Foreskin keratinocyte (primary cell): ENCODE measurements at places on chromosomes 12 and 14. TPM values are rescaled to one million over a fixed set of nuclear protein-coding genes. Genes with fewer than 3 reads are reported as not detected.

GRCh38 chr12:42631513-42631912 is 42.0 kb upstream of the PRICKLE1 start:
- DNase-seq: no peak

GRCh38 chr12:12612358-12612757 is 682 bp downstream of the CREBL2 start:
- DNase-seq: peak; percentile 45

DNA sequence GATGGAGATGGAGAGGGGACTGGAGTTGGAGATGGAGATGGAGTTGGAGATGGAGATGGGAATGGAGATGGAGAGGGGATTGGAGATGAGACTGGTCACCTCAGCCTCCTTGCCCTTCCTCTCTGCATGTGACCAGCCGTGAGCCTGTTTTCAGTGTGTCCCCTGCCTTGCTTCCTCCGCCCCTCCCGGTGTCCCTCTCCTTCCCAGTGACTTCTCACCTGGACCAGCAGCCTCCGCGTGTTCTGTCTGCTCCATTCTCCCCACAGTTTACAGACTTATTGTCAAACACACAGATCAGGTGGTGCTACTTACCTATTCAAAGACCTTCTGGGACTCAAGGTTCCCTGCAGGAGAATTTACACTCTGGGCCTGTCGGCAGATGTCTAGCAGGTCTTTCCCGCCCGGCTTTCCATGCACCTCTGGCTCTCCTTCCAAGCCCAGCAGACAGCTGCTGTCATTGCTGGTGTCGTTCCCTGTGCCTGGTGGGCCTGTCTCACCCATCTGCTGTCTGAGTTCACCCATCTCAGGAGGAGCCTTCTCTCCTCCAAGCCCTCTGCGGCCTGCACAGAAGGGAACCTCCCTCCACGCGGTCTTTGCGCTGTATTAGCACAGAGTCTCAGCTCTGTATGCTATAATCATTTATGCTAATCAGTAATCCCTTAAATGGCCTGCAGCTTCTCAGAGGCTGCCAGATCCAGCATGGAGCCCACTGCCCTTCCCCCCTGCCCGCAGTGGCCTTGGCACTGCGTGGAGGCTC is 62.1 kb downstream of the ADGRD1 start:
- DNase-seq: no peak

DNA sequence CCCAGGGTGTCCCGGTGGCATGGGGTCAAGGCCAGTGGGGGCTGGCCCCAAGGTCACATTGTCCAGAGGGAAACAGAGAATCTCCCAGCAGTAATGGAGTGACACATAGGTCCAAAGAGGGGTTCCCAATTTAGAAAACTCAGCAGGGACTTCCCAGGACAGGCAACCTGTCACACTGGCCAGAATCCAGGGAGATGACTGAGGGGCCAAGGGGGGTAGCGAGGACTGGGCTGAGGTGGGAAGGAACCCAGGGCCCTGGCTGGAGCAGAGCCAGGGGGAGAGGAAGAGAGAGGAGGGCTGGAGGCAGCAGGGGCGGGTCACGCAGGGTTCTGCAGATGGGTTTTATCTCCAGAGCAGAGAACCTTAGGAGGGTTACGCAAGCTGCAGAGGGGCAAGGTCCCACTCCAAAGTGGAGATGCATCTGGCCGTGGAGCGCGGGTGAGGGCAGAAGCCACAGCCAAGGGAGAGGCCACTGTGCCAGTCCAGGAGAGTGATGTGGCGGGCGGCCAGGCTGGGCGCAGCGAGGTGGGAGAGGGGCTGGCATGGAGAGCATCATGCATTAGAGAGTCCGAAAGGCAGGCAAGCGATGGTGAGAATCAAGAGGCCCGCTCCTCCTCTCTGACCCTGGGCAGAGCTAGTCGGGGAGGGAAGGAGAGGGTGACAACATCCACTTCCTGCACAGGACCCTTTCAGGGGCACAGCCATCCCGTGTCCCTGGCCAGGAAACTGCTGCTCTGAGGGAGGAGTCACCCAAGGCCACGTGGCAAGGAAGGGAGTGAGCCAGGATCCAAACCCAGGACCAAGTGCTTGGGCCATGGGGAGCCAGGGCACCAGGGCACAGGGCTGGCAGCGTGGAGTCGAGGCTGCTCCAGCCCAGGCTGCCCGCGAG is 29.0 kb downstream of the NCOR2 start:
- DNase-seq: no peak

- no peak for DNase-seq
These were observed 8.1 kb downstream of the PTPN6 start for GRCh38 chr12:6959058-6959804.

- peak; percentile 61 for DNase-seq
These were observed 13.2 kb downstream of the PLBD1 start for GRCh38 chr12:14554281-14555007.

DNA sequence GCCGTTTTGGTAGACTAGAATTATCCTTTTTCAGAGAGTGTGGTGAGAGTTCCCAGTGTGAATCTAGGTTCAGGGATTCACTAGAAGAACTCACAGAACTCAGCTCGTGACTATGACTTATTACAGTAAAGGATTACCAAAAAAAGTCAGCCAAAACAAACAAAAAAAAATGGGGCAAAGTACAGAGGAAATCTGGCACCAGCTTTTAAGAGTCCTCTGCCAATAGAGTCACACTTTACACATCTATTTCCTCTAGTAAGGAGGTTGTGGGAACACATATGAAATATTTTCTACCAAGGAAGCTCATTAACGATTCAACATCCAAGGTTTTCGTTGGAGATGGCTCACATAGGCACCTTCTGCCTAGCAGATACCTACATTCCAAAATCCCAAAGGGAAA is 28.2 kb downstream of the TSPAN19 start:
- DNase-seq: no peak

DNA sequence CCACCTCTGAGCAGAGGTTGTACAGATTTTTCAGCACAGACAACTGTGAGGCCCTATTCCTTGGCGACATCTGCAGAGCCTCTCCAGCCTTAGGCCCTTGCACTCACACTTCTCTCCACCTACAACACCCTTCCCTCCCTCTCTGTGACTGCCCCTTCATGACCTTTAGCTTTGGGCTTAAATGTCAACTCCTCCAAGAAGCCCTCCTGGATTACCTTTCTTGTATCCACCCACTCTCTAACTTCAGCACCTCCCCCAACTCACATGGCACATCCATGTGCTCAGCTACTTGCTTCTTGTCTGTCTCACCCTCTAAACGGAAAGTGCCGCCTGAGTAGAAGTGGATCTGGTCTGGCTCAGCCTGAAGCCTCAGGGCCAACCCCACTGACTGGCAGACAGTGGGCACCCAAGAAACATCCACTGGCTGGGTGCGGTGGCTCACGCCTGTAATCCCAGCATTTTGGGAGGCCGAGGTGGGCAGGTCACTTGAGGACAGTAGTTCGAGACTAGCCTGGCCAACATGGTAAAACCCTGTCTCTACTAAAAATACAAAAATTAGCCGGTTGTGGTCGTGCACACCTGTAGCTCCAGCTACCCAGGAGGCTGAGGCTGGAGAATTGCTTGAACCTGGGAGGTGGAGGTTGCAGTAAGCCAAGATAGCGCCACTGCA is 22.1 kb downstream of the TRPV4 start:
- no peak for DNase-seq

SPX gene
- 0.16 TPM in 2 replicates for polyA plus RNA-seq

DNA sequence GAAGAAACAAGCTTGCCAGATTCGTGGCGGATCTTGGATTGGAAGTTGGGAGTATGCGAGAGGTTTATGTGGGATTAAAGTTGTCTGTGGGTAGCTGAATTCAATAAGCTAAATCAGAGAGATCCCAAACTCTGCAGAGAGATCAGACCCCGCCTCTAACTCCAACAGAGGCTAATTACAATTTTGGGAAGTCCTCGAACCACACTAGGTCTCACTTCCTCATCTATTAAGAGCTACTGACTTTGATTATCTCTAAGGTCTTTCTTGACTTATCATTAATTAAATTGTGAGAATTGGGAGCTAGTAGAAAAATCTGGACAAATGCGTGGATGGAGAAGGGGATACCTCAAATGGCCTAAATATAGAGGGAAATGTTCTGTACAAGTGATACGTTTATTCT is 9.1 kb downstream of the NTF3 start:
- no peak for DNase-seq

DNA sequence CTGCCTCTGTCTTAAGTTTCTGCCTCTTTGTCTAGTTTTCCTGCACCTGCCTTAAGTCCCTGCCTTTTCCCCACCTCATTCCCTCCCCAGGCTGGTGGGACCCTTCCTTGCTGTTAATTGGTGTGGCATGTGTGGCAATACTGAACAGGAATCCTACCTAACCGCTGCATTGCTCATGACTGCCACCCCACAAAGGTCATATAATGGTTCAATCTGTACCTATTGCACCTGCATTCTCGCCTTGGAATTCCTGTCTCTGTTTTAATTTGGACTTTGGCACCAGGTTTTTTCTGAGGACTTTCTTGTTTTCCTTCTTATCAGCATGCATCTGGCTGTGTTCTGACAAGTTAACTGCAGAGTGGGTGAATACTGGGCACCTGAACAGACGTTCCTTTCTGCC is 966.2 kb upstream of the TMEM132C start:
- DNase-seq: no peak

GRCh38 chr12:116698554-116699075 is 39.3 kb downstream of the SPRING1 start:
- no peak for DNase-seq

DNA sequence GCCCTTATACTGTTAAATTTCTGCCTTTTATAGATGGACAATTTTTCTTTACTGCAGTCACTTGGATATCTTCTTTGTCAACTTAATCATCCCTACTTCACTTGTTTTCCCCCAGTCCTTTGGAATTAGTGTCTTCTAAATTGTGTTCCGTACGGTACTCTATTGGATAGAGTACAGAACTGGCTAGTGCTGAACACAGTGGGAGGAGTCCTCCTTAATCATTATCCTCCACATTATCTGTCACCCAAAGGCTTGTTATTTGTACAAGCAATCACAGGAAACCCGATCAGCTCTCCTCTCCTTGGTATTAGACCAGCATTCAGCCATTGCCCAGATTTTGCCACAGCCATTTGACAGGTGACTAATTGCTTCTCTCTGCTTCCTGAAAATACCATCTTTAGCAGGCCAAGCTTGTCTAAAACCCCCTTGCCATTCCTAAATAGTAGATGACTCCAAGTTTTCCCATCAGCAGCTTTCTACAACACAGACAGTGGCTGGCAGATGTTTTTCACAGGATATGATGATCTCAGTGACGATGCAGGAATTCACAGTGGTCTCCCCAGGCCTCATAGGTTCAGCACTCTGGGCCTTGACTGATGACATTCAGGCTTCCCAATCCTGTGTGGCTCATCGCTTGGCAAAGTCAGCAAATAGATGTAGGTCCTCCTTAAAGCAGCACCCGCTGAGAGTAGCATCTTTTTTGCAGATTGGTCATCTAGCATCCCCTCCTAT is 216.0 kb upstream of the RGS6 start:
- DNase-seq: no peak

- no peak for DNase-seq
These were observed 3.7 kb downstream of the HOXC10 start for GRCh38 chr12:53988541-53989226.

GLT8D2 gene
- 3.4 and 4.0 TPM in 2 replicates for polyA plus RNA-seq

DNA sequence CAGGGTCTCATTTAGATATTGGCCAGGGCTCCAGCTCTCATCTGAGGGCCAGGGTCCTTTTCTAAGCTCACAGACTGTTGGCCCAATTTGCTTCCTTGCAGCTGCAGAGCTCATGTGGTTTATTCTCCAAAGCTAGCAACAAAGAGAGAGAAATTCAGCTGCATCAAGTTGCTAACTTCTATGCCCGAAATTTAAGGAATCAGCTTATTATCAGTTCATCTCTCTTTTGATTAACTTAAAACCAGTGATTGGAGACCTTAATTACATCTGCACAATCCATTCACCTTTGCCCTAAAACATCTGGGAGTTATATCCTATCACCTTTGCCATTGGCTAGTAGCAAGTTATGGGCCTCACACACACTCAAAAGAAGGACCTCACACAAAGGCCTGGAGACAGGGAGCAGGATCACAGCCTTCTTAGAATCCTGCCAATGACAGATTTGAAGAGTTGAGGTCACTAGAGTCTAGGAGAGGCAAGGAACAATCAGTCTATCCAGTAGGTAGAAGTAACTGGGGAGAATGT is 258.8 kb upstream of the GARIN6 start:
- DNase-seq: no peak

POTEG gene
- not detected in 2 replicates for polyA plus RNA-seq

PLEK2 gene
- polyA plus RNA-seq: 333 and 495 TPM in 2 replicates

GRCh38 chr14:22282417-22282816 is 306.6 kb downstream of the DAD1 start:
- no peak for DNase-seq

DNA sequence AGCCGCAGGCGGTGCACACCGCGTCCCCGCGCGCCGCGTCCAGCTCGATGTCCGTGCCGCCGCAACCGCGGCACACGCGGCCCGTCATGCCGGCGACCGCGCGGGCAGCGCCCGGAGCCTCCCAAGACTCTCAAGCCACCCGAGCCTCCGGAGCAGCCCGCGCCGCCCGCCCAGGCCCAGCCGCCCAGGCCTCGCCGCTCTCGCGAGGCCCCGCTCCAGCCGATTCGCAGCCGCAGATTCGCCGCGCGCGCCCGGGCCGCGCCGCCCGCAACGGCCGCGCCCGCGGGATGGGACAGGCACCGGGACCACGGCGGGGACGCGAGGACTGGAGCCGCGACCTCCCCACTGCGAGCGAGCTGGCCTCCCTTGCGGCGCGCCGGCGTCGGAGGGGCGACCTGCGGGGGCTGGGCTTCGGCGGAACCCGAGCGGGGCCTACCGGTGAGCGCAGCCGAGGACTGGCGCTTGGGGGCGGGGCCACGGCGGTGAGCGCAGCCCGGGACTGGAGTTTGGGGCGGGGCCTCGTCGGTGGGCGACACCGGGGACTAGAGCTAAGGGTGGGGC is at the start of gene BRF1:
Gene BRF1 (minus strand): TSS at position 460 of the 561 bp plus-strand sequence. CDS start 372 bp downstream, at position 88.
- peak; percentile 90 for DNase-seq

- DNase-seq: no peak
These were observed 347 bp downstream of the SYNDIG1L start for GRCh38 chr14:74425525-74426201.

KRT73 gene
- not detected in 2 replicates for polyA plus RNA-seq

- no peak for DNase-seq
These were observed 8.2 kb downstream of the TMEM121 start for GRCh38 chr14:105534586-105534985.

CBLN3 gene
- polyA plus RNA-seq: 0.47 and 1.3 TPM in 2 replicates

DNA sequence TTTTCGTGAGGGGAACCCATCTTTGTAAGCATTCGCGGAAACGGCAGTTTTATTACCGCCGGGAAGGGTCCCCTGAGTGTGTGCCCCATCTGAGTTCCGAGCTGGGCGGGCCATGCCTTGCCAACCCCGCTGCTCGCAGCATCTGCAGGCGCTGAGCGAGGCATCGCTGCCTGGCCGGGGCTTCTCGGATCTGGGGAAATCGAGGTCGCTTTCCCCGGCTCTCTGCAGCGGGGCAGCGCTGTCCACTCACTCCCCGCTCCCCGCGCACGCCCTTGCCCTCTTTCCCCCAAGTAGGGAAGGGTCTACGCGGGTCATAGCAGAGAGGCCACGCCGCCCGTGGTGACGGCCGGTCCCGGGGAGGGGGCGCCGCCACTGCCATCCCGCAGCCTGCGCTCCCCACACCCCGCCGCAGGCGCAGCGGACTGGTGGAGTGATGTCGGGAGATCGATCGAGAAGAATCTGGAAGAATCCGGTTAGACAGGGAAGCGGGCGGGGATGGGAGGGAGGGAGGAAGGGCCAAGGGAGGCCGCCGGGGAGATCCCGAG is 507 bp upstream of the FKBP4 start:
- DNase-seq: no peak

SLCO1B1 gene
- not detected in 2 replicates for polyA plus RNA-seq

GRCh38 chr14:100623557-100623956 is 36.3 kb upstream of the BEGAIN start:
- DNase-seq: no peak

GRCh38 chr14:51116682-51117081 is 21.8 kb upstream of the TRIM9 start:
- DNase-seq: no peak

- DNase-seq: no peak
These were observed 1.8 kb downstream of the AHNAK2 start for GRCh38 chr14:104976198-104977007.

MANSC4 gene
- 0.10 and 0.14 TPM in 2 replicates for polyA plus RNA-seq
